ENCODE measurements at places on chromosomes 12 and 14. TPM values are rescaled to one million over a fixed set of nuclear protein-coding genes. Genes with fewer than 3 reads are reported as not detected.

The LRP1-AS gene
- not detected for total RNA-seq

The RILPL2 gene
- total RNA-seq = 2.3 TPM

The GZMB gene
- total RNA-seq = 0.74 TPM

The SRGAP1 gene
- total RNA-seq = 16.6 TPM

The CLECL1 gene
- not detected for total RNA-seq

The DAO gene
- total RNA-seq = not detected

The CCDC60 gene
- not detected for total RNA-seq

The CD63 gene
- total RNA-seq = 355 TPM

The ACSM4 gene
- not detected for total RNA-seq

The CISTR gene
- total RNA-seq = not detected

The KANSL2 gene
- 41.6 TPM for total RNA-seq

The PIP4K2C gene
- 38.4 TPM for total RNA-seq

The SIRT4 gene
- total RNA-seq = 2.8 TPM

The CLEC6A gene
- total RNA-seq = not detected

The CERS5 gene
- 33.4 TPM for total RNA-seq

The FAM186B gene
- total RNA-seq = 0.42 TPM

The NEMP1 gene
- 35.2 TPM for total RNA-seq

The TAS2R9 gene
- not detected for total RNA-seq

The GLS2 gene
- not detected for total RNA-seq

The SLC15A4 gene
- total RNA-seq = 20.6 TPM

The RTN1 gene
- total RNA-seq = 0.57 TPM

The GALNT8 gene
- not detected for total RNA-seq

The FBXW8 gene
- total RNA-seq = 14.6 TPM

The FKBP4 gene
- total RNA-seq = 178 TPM

The MIPOL1 gene
- total RNA-seq = 15.4 TPM

The GPR65 gene
- 0.05 TPM for total RNA-seq
